T-cell (primary cell): ENCODE measurements at places on chromosomes 7 and 10.

- DNase-seq: no peak
These were observed 218.1 kb downstream of the WDR11 start for GRCh38 chr10:121069061-121069850.

GRCh38 chr7:33677556-33677955 is 227.8 kb upstream of the BMPER start:
- DNase-seq: no peak

DNA sequence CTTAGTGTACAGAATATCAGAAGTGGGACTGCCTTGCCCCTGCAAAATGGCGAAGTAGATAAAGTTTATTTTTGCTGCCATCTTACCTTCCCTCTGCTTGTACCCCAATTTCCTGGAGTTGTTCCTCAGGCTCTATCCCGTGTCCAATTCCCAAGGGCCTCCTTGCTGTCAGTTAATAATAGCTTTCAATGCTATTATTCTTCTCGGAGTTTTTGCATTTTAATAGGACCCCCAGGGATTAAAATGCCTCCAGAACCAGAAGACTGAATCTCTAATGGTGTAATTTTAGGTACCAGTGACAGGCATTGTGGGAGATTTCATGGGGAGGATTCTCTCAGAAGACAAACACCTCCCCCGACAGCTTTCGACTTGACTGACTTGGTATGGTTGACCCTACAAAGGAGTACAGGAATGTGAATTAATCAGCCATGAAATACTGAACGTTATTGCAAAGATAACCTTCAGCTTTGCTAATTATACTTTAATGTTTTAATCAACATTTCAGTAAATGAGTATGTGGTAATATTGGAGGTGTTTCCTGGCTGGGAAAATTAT is 75.2 kb downstream of the ZNF22 start:
- DNase-seq: no peak

DNA sequence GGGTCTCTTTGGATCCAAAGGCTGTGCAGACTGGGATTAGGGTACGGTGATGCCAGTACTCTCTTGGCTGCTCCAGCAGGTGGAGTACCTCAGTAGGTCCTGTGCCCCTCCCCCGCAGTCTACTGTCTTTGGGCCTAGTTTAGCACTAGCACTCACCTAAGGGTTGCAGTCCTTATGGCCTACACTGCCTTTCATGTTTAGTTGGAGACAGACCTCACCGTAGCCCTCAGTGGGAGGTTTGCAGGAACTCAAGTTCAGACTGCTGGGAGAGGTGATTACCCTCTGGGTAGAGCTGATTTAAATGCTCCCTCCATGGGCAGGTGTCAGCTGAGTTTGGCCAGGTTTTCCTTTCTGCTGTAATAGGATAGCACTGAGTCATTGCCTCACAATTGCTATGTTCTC is 210.8 kb upstream of the TMEM196 start:
- no peak for DNase-seq

GRCh38 chr7:15508258-15508657 is 53.6 kb downstream of the AGMO start:
- no peak for DNase-seq

DNA sequence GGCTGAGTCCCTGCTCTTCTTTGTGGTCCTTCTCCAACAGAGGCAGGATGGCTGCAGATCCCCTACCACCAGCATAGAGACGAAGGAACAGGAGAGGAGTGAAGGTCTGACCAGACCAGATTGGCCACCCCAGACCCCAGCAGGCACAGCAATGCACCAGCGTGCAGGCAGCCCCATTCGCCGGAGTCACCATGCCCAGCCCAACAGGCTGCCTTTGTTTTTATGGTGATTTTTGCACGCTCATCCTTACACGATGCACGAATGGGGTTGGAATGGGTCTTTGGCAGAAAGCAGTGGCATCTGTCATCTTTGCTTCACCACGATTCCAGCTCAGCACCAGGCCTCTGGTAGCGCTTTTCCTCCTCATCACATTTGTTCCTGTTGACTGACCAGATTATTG is 427.6 kb downstream of the INHBA start:
- no peak for DNase-seq
